Activated CD4-positive, alpha-beta T cell treated with anti-CD3 and anti-CD28 coated beads, Interleukin-2, amount 10 ng/mL, durations not matched to agents 7 days and 5 days (primary cell): ENCODE measurements at places on chromosomes 7 and 10. TPM values are rescaled to one million over a fixed set of nuclear protein-coding genes. Genes with fewer than 3 reads are reported as not detected.

AEBP1 gene
- 4.1 TPM for total RNA-seq

DNA sequence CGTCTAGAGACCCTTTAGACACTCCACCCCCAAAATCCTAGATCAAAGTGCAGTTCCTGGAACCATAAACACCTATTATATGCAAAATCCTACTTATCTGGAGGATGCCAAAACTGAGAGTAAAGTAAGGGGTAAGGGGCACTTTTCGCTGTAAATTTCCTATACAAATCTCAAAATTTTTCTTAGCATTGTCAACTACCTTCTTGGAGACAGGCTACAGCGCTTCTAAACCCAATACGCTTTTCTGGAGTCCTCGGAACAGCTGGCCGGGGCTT is 10.4 kb downstream of the TWIST1 start:
- peaks cover 71% of the 10 kb centered on the region for H3K27me3 ChIP-seq
- no peak overlapping the region for H3K27ac ChIP-seq
- H3K4me3 ChIP-seq = no peak overlapping the region

CPN1 gene
- total RNA-seq = not detected

GRCh38 chr7:26170663-26171062 is 18.7 kb downstream of the NFE2L3 start:
- peaks cover 27% of the 10 kb centered on the region for H3K36me3 ChIP-seq
- H3K27ac ChIP-seq = no peak overlapping the region
- H3K4me1 ChIP-seq = peaks cover 43% of the 10 kb centered on the region
- no peak for DNase-seq
- no peak overlapping the region for H3K4me3 ChIP-seq

GRCh38 chr7:135771961-135772638 is 23.5 kb upstream of the FAM180A start:
- H3K4me3 ChIP-seq = no peak overlapping the region
- H3K36me3 ChIP-seq = no peaks in the 10 kb centered on the region
- H3K4me1 ChIP-seq = no peaks in the 10 kb centered on the region
- H3K27ac ChIP-seq = no peak overlapping the region
- peaks cover 4% of the 10 kb centered on the region for H3K27me3 ChIP-seq

GRCh38 chr10:116408719-116409118 is 18.9 kb upstream of the PNLIPRP3 start:
- no peaks in the 10 kb centered on the region for H3K36me3 ChIP-seq
- H3K4me3 ChIP-seq = no peak overlapping the region
- H3K4me1 ChIP-seq = no peaks in the 10 kb centered on the region
- DNase-seq = no peak
- no peak overlapping the region for H3K27ac ChIP-seq

FOXP2 gene
- not detected for total RNA-seq

DNA sequence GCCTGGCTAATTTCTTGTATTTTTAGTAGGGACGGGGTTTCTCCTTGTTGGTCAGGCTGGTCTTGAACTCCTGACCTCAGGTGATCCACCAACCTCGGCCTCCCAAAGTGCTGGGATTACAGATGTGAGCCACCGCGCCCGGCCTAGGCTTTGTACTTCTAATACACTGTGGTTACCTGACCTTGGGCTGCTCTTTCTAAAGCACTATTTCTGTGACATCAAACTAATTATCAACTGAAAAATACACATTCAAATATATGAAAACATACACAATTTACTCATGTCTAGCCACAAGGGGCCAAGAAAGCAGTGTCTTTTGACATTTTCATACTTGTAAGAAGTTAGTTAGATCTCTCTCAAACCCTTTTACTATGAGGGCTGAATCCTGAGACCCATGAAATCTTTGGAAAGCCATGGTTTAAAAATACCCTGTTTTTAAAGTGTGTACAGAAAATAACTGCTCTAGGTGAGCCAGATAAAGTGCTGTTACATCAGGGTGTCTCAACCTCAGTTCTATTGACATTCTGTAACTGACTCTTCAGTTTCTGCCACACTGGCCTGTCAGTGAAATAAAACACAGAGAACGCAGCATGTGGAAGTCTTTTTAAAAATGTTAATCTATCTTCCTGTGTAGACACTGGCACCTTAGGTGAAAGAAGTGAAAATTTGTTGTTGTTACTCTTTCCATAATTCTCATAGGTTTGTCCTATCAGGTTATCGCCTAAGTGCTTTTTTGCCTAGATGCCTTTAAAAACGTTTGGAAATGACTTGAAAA is 58.8 kb downstream of the CREM start:
- H3K4me3 ChIP-seq = no peak overlapping the region
- DNase-seq = no peak
- H3K27me3 ChIP-seq = no peaks in the 10 kb centered on the region
- H3K36me3 ChIP-seq = peaks cover 13% of the 10 kb centered on the region

GRCh38 chr7:153386556-153386955 is 627.0 kb downstream of the ACTR3B start:
- H3K27me3 ChIP-seq = no peaks in the 10 kb centered on the region
- no peak overlapping the region for H3K27ac ChIP-seq
- H3K4me1 ChIP-seq = no peaks in the 10 kb centered on the region
- DNase-seq = no peak
- no peak overlapping the region for H3K4me3 ChIP-seq

GRCh38 chr7:102152672-102153598 is 133.7 kb upstream of the SH2B2 start:
- H3K36me3 ChIP-seq = no peaks in the 10 kb centered on the region
- no peak for DNase-seq
- H3K4me1 ChIP-seq = no peaks in the 10 kb centered on the region
- H3K27me3 ChIP-seq = no peaks in the 10 kb centered on the region

DNA sequence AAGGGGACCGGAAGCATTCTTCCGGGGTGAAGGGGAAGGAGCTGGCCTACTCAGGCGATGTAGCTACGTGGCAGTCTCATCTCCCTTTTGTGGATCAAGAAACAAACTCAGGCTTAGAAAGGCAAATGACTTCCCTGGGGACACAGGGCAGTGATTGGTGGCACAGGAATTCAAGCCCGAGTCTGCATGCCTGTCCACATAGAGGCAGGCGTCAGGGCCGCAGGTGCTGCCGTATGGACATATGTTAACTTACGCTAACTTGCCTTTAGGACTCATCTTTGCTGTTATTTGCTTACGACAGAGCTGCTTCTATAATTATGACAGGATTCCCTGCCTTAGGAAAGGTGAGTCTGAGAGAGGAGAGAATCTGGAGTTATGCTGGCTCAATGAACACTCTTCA is 42.3 kb upstream of the KLF6 start:
- no peak overlapping the region for H3K27ac ChIP-seq
- no peak overlapping the region for H3K4me3 ChIP-seq
- no peak for DNase-seq

DNA sequence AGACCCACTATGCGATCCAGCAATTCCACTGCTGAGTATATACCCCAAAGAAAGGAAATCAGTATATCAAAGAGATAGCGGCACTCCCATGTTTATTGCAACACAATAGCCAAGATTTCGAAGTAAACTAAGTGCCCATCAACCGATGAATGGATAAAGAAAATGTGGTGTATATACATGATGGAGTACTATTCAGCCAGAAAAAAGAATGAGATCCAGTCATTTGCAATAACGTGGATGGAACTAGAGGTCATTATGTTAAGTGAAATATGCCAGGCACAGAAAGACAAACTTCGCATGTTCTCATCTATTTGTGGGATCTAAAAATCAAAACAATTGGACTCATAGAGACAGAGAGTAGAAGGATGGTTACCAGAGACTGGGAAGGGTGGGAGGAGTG is 7.1 kb upstream of the NMT2 start:
- H3K36me3 ChIP-seq = peaks cover 2% of the 10 kb centered on the region
- DNase-seq = no peak
- H3K4me3 ChIP-seq = no peak overlapping the region
- H3K27me3 ChIP-seq = no peaks in the 10 kb centered on the region

C10orf105 gene
- total RNA-seq = 0.52 TPM

GRCh38 chr7:109044691-109045090 is 475.0 kb downstream of the DNAJB9 start:
- no peaks in the 10 kb centered on the region for H3K4me1 ChIP-seq
- H3K36me3 ChIP-seq = no peaks in the 10 kb centered on the region
- no peak for DNase-seq

GRCh38 chr7:155108144-155108901 is 38.2 kb downstream of the HTR5A start:
- no peaks in the 10 kb centered on the region for H3K36me3 ChIP-seq
- H3K27me3 ChIP-seq = peaks cover 3% of the 10 kb centered on the region
- H3K4me3 ChIP-seq = no peak overlapping the region
- no peak overlapping the region for H3K27ac ChIP-seq
- H3K4me1 ChIP-seq = no peaks in the 10 kb centered on the region

DNA sequence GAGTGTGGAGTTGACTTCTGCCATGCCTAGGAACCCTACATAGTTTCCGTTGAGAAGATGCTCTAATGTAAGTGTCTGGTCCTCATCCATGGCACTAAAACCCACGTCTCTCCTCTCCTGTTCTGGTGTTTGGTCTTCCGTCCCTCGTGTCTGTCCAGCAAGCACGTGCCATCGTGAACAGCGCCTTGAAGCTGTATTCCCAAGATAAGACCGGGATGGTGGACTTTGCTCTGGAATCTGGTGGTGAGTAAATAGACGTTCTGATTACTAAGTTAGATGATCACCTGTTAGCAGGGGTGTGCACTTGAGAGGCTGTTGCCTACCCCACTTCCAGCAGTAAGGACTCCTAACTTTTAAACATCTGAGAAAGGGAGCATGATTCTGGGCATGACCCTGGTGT is 15.1 kb upstream of the GET4 start:
- H3K27me3 ChIP-seq = no peaks in the 10 kb centered on the region
- no peak for DNase-seq
- no peaks in the 10 kb centered on the region for H3K4me1 ChIP-seq
- H3K27ac ChIP-seq = no peak overlapping the region

GRCh38 chr10:129055225-129055624 is 411.8 kb upstream of the MGMT start:
- no peaks in the 10 kb centered on the region for H3K36me3 ChIP-seq
- DNase-seq = no peak
- H3K4me3 ChIP-seq = no peak overlapping the region
- no peak overlapping the region for H3K27ac ChIP-seq

DNA sequence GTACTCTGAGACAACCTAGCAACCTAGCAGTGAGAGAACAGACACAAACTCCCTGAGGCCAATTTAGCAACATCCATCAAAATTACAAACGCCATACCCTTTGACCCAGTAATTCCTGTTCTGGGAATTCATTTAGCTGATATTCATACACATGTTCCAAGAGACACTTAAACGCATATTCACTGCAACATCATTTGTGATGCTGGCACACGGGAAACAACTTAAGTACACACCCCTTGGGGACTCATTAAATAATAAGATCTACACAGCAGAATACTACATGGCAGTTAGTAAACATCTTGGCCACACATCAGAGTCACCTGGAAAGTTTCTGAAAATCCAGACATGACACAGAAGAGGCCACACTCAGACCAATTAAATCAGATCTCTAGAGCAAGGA is 17.6 kb downstream of the NUDCD3 start:
- DNase-seq = no peak
- peaks cover 59% of the 10 kb centered on the region for H3K36me3 ChIP-seq
- no peak overlapping the region for H3K27ac ChIP-seq
- H3K4me1 ChIP-seq = peaks cover 36% of the 10 kb centered on the region

IFIT1B gene
- not detected for total RNA-seq

CNPY1 gene
- total RNA-seq = not detected

DPYSL4 gene
- total RNA-seq = 1.2 TPM

SVOPL gene
- 2.3 TPM for total RNA-seq

- H3K27me3 ChIP-seq = no peaks in the 10 kb centered on the region
- DNase-seq = no peak
- no peak overlapping the region for H3K27ac ChIP-seq
These were observed 89.4 kb downstream of the SORCS1 start for GRCh38 chr10:107075117-107075516.

DNA sequence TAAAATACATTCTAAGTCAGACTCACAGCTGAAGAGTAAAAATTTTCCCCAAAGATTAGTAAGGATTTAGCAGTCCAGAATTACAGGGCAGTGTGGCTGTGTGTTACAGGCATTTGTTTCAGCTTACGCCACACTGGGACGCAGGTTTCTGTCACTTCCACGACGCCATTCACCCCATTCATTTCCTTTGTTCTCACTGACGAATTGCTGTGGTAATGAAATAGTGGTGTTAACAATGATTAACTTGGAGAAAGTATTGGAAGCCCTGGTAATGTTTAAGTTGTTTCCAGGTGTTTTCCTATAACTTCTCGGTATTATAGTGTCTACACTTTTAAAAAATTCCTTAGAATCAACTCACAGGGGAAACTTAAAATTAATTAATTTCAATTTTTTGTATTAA is 370.9 kb downstream of the SH2D4B start:
- H3K36me3 ChIP-seq = no peaks in the 10 kb centered on the region
- no peaks in the 10 kb centered on the region for H3K4me1 ChIP-seq
- DNase-seq = no peak
- no peak overlapping the region for H3K27ac ChIP-seq
- H3K4me3 ChIP-seq = no peak overlapping the region
- peaks cover 2% of the 10 kb centered on the region for H3K27me3 ChIP-seq

GRCh38 chr10:109866168-109866994 is 56.9 kb downstream of the XPNPEP1 start:
- H3K27me3 ChIP-seq = no peaks in the 10 kb centered on the region
- H3K36me3 ChIP-seq = peaks cover 79% of the 10 kb centered on the region
- no peak overlapping the region for H3K4me3 ChIP-seq
- no peak overlapping the region for H3K27ac ChIP-seq
- no peaks in the 10 kb centered on the region for H3K4me1 ChIP-seq

RET gene
- 0.10 TPM for total RNA-seq

HBP1 gene
- total RNA-seq = 34.4 TPM

DNA sequence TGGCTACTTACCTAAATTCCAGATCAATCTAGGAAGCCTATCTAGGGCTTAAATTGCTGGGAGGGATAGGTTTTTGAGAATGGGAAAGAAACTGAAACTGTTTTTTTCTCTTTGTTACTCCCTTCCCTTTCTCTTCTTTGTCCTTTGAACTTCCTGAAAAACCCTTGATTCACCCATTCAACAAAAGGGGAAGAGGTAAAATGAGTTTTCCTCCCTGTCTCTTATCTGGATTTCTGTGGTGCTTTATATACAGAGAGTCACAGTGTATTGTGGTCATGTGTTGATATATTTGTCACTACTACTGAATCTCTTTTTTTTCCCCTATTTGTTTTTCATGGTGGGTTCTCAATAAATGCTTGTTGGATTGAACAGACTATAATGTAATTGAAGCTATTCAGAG is 19.8 kb upstream of the NUP205 start:
- no peaks in the 10 kb centered on the region for H3K4me1 ChIP-seq
- H3K27me3 ChIP-seq = peaks cover 34% of the 10 kb centered on the region
- no peak for DNase-seq
- H3K27ac ChIP-seq = no peak overlapping the region
- H3K4me3 ChIP-seq = no peak overlapping the region
- no peaks in the 10 kb centered on the region for H3K36me3 ChIP-seq

GRCh38 chr7:40279991-40280390 is 145.2 kb downstream of the SUGCT start:
- no peak overlapping the region for H3K27ac ChIP-seq
- no peaks in the 10 kb centered on the region for H3K27me3 ChIP-seq
- no peak for DNase-seq
- no peaks in the 10 kb centered on the region for H3K36me3 ChIP-seq
- no peak overlapping the region for H3K4me3 ChIP-seq
